Hematopoietic multipotent progenitor cell treated with erythropoietin and hydrocortisone succinate and interleukin-3 and kit ligand, for 8 days (in vitro differentiated cells): ENCODE measurements at places on chromosomes 13 and 19.
A peak's percentile ranks its signal among the peaks of the same experiment; 100 is the strongest.

DNA sequence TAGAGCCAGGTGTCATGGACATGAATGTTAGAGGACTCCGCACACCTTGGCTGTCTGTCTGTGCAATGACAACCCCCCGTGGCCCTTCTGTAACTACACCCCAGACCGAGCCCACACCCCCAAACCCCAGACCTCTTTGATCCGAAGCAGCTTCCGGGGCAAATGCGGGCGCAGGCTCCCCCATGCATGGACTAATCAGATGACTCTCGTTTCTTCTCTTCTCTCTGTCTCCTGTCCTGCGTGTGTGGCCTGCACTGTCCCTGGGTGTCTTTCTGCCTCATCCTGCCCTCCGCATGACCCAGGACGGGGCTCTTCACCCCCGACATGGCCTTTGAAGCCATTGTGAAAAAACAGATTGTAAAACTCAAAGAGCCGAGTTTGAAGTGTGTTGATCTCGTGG lies 38.9 kb downstream of the TMED1 start:
- DNase-seq, result no peak

GRCh38 chr13:52892925-52893324 lies 44.5 kb upstream of the PCDH8 start:
- DNase-seq, result no peak

DNA sequence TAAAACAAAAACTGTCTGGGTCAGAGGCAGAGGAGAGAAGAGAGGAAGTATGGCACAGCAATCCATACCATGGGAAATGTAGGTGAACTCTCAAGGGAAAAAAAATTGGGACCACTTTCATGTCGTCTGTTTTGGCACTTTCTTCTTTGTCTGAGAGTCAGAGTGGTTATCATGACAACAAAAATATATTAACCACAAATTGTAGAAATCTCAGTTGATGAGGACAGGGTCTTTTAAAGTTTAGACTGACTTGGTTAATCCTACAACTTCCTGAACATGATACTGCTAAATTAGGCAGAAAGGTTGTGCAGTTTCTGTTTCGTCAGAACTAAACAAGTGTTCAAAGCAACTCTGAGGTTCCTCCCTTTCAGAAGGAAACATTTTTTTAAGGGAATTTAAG lies 15.2 kb downstream of the KLF5 start:
- no peak for DNase-seq

GRCh38 chr13:25001476-25002206 lies 94.3 kb upstream of the PABPC3 start:
- peak; percentile 44 for DNase-seq

DNA sequence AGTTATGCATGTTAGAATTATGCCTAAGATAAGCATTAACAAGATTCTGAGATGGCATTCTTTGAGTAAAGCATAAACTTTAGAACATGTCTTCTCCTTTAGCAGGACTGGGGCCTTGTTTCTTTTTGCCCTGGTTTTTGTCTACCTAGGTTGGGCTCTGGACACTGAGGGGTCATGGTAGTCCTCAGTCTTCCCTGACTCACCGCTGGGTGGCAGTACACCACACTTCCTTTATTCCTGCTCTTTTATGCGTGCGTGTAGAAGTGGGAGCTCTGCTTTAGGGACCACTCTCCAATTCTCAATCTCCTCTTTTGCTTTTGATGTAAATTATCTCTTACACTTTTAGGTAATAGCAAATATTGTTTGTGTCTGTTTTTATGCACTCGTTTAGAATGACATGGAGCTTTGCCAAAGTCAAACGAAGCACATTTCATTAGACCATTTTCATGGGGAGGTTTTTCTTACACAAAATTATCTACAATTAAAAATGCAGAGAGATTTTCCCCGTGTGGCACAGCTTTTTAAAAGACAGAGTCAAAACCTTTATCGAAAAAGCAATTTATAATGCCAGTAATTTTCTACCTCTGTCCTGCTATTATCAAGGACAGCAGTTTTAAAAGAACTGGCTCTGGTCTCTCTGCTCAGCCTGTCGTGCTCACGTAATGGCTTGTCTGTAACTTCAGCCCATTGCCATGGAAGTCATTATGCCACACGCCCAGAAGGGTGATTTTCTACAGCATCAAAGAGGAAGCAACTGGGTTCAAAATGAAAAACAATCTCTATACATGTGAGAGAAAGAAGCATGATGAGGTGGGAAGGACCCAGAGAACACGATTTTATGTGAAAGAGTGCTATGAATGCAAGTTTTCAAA lies 413.9 kb downstream of the COG6 start:
- peak; percentile 68 for DNase-seq

- DNase-seq, result peak; percentile 45
Observed at GRCh38 chr13:50149932-50150331, 134.7 kb downstream of the KCNRG start.

- no peak for DNase-seq
Observed at GRCh38 chr19:47120470-47121067, 7.0 kb upstream of the ZC3H4 start.

DNA sequence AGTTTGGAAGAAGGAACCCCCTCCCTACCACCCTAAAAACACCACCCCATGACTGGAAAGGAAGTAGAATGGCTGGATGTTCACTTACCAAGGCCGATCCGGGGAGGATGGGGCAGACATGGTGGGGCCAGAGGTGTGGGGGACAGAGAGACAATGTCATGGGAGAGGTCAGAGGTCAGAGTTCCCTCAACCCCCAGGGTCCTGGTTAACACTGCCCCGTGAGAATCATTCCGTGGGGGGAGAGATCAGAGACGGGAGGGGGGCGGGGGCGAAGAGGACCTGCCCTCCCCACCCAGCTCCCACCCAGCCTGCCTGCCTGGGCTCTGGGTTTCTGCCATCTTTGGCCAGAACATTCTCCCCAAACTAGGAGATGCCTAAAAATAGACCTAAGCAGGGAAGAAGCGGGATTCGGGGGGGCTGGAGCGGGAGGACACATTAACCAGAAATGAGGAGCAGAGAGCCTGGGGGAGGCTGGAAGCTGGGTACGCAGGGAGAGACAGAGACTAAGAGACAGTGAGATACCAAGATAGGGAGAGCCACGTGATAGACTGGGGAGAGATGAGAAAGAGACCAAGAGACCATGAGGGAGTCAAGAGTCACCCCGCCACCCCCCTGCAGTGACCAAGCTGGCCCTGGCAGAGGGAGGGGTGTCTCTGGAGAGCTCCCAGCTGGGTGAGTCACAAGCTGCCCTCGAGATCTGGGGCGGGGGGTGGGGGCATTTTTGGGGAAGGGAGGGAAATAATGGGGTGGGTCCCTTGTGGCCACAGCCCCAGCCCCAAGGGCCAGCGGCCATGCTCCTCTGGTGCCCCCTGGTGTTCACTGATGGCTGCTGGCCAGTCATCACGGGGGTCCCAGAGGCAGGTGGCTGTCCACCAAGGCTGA lies 6.1 kb upstream of the KANK2 start:
- peak; percentile 89 for DNase-seq

DNA sequence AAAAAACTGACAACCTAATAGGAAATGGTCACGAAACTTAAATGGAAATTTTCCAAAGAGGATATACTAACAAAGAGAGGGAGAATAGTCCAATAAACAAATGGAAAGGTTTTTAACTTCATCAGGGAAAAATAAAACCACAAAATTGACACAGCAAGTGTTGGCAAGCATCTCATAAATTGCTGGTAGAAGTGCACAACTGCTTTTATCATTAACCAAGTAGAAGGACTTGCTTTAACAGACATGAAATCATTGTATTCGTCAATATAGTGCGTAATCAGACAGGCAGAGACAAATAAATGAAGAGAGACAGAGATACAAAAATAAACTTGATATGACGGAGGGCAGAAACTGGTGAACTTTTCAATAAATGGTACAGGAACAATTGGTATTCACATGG lies 7.4 kb downstream of the TGDS start:
- no peak for DNase-seq
